ENCODE measurements at places on chromosomes 1 and 21. TPM values are rescaled to one million over a fixed set of nuclear protein-coding genes. Genes with fewer than 3 reads are reported as not detected.
A peak's percentile ranks its signal among the peaks of the same experiment; 100 is the strongest.

Gene FCMR
- total RNA-seq = 4.0 TPM

Gene LRRC71
- total RNA-seq = 1.3 TPM

DNA sequence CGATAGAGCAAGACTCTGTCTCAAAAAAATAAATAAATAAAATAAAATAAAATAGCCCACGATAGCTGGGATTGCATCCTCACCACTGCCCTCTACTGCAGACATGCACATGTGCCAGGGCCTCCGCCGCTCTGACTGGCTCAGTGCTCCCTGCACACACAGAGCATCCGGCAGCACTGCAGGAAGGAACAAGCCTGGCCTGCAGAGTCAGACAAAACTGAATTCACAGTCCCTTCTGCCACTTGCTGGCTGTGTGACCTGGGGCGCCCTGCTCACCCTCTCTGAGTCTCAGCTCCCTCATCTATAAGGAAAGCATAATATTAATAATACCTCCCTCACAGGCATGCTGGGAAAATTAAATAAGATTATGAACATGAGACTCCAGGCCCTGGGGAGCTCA lies 35.4 kb downstream of the CSMD2 start:
- DNase-seq = no peak

DNA sequence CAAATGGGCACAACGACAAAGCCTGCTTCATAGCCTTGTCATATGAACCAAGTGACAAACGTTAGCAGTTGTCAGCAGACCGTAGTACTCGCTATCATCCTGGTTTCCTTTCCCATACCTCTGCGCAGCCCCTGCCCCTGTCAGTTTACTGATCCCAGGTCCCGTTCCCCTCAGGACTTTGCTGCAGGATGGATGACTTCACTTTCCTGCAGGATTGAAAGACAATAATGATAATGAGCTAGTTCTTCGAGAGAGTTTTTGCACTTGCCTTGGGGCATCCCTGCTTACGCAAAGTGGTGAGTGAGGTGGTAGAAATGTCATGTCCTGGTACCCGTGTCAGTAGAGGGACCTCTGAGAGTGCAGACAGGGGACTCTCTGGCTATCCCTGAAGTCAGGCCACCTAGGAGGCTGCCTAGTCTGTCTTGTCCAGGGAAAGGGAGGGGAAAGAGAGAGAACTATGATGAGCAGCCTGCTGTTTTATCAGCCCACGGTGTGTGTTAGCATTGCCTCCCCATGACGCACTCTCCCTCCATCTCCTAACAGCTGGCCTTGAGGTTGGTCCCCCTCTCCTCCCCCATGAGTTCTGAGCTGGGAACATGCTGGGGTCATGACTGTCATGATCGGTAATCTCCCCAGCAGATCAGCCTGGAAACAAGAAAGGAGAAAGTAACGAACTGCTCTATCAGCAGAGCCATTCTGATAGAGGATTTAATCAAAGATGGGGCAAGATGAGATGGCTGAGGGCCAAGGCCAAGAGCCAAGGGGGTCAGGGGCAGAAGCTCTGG lies 53.7 kb downstream of the ELK4 start:
- DNase-seq = peak; percentile 15

GRCh38 chr1:36070349-36070748 lies 13.5 kb upstream of the TEKT2 start:
- no peak for DNase-seq

Measured in aorta (tissue), 5 donors.